ENCODE measurements at places on chromosomes 6 and 20. TPM values are rescaled to one million over a fixed set of nuclear protein-coding genes. Genes with fewer than 3 reads are reported as not detected.

GRCh38 chr6:168126566-168127383 lies 47.8 kb upstream of the FRMD1 start:
- no peaks in the 10 kb centered on the region for H3K36me3 ChIP-seq
- no peak for DNase-seq
- H3K27ac ChIP-seq = no peak overlapping the region
- H3K27me3 ChIP-seq = no peaks in the 10 kb centered on the region

- no peaks in the 10 kb centered on the region for H3K27me3 ChIP-seq
- H3K36me3 ChIP-seq = no peaks in the 10 kb centered on the region
- H3K4me3 ChIP-seq = no peak overlapping the region
- DNase-seq = no peak
- no peak overlapping the region for H3K27ac ChIP-seq
- peaks cover 7% of the 10 kb centered on the region for H3K4me1 ChIP-seq
Measured at GRCh38 chr6:143058987-143059386, 1.7 kb upstream of the AIG1 start.

DNA sequence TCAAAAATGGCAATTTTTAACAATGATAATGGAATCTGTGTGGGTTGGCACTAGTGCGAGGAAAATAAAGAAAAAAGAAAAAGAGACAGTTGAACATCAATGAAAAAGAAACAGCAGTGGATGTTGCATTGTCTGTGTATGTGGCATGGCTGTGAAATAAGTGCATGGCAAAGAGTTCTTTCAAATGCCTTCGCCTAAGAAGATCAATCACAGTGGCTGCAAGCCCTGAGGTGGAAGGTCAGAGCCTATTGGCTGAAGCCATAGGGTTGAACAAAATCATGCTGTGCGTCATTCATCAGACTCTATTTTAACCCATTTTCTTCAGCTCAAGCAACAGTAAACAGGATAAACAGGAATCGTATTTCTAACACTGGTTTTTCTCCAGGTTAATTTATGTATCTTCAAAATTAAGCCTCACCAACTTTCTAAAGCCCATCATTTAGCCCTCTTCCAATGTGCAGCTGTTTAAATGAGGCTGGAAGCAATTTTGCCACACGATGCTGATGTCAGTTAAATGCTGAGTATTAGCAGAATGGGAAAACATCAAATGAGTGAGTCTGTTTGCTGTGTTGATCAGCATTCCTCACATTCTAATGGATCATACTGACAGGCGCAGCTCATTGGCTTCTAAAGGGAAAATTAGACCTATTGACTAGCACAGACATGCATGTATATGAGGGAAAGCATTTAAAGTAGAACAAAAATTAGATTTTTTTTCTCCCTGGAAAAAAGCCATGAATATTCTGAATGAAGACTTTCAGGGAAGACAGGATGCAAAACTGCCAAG lies 955.9 kb upstream of the EYS start:
- no peaks in the 10 kb centered on the region for H3K36me3 ChIP-seq
- no peaks in the 10 kb centered on the region for H3K27me3 ChIP-seq
- no peaks in the 10 kb centered on the region for H3K4me1 ChIP-seq
- no peak overlapping the region for H3K4me3 ChIP-seq

GRCh38 chr6:110408901-110409300 lies 6.5 kb downstream of the DDO start:
- H3K27ac ChIP-seq = no peak overlapping the region
- DNase-seq = no peak
- no peak overlapping the region for H3K4me3 ChIP-seq
- no peaks in the 10 kb centered on the region for H3K4me1 ChIP-seq

GRCh38 chr6:155782320-155782731 lies 326.7 kb upstream of the NOX3 start:
- no peaks in the 10 kb centered on the region for H3K4me1 ChIP-seq
- no peak overlapping the region for H3K4me3 ChIP-seq
- no peak for DNase-seq
- no peaks in the 10 kb centered on the region for H3K36me3 ChIP-seq
- peak overlapping the region; percentile 2 for H3K27ac ChIP-seq

DNA sequence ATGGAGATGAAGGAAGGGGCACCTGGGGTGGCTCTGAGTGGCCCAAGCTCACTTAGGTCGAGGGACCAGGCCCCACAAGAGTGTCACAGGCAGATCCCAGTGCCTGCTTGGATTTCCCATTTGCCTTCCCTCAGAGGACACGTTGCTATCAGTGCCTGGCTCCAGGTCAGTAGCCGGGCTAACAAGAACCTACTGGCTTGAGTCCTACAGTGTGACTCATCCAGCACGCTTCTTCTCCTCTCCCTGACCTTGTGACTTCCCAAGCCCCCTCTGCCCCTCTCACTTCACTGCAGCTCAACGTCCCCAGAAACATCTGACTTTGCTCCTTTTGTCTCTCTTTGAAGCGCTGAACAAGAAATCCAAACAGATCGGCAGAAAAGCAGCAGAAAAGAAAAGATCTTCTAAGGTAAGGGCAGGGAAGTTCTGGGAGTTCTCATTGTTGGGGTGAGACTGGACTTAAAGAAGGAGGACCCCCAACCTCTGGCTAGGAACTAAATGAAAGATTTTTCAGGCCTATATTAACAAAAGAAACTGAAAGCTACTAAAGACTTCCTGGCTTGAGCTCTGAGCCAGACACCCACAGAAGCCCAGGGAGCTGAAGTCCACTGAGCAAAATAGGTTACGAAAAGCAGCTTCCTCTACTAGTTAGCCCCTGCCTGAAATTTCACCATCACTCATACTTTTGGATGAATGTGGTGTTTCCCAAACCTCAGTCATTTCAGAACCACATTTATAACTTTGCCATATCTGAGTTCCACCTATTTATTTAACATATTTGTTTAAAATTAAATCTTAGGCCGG lies 21.5 kb downstream of the ASIP start:
- no peaks in the 10 kb centered on the region for H3K4me1 ChIP-seq
- no peak overlapping the region for H3K4me3 ChIP-seq
- DNase-seq = no peak
- H3K27me3 ChIP-seq = no peaks in the 10 kb centered on the region
- no peaks in the 10 kb centered on the region for H3K36me3 ChIP-seq

- no peaks in the 10 kb centered on the region for H3K36me3 ChIP-seq
- no peak overlapping the region for H3K4me3 ChIP-seq
- no peak for DNase-seq
- no peaks in the 10 kb centered on the region for H3K4me1 ChIP-seq
Measured at GRCh38 chr6:165511807-165512206, 151.2 kb downstream of the PDE10A start.

- H3K36me3 ChIP-seq = no peaks in the 10 kb centered on the region
- H3K27me3 ChIP-seq = no peaks in the 10 kb centered on the region
- H3K4me3 ChIP-seq = peak overlapping the region; percentile 95
- no peak for DNase-seq
- peaks cover 5% of the 10 kb centered on the region for H3K4me1 ChIP-seq
Measured at GRCh38 chr6:70412252-70413113, 825 bp upstream of the FAM135A start.

- no peaks in the 10 kb centered on the region for H3K36me3 ChIP-seq
- no peak overlapping the region for H3K27ac ChIP-seq
- no peaks in the 10 kb centered on the region for H3K4me1 ChIP-seq
- H3K4me3 ChIP-seq = no peak overlapping the region
- no peak for DNase-seq
Measured at GRCh38 chr6:38603966-38604365, 35.8 kb downstream of the BTBD9 start.

GRCh38 chr20:44471481-44471882 lies 4.2 kb upstream of the TTPAL start:
- peaks cover 3% of the 10 kb centered on the region for H3K4me1 ChIP-seq
- H3K27ac ChIP-seq = no peak overlapping the region
- H3K36me3 ChIP-seq = no peaks in the 10 kb centered on the region
- DNase-seq = no peak
- no peak overlapping the region for H3K4me3 ChIP-seq
- H3K27me3 ChIP-seq = no peaks in the 10 kb centered on the region

DNA sequence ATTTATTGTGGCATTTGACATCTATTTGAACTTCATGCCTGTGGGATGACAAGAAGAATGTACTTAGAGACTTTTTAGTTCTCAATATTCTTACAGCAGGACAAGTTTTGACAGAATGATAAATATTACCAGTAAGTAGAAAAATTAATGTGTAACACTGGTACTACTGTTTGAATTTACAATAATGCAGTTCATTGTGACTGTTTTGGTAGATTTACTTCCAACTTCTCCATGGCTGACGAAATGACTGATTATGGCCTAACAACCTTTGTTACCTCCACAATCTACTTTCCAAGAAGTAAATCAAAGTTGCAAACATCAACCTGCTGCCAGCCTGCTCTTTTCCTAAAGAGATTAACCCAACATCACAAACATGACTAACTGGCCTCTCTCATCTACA lies 38.5 kb downstream of the PAK5 start:
- H3K4me1 ChIP-seq = no peaks in the 10 kb centered on the region
- no peaks in the 10 kb centered on the region for H3K36me3 ChIP-seq
- no peak for DNase-seq
- H3K27ac ChIP-seq = no peak overlapping the region
- H3K27me3 ChIP-seq = no peaks in the 10 kb centered on the region

Gene BPIFA1
- total RNA-seq = not detected

Gene CST1
- total RNA-seq = not detected

Gene SNAP25
- 0.43 TPM for total RNA-seq

Gene NR2E1
- not detected for total RNA-seq

Gene BHLHE23
- total RNA-seq = not detected

Gene TRIM31
- not detected for total RNA-seq
